Retina (tissue), 1 donor: ENCODE measurements at places on chromosomes 7 and 10.

GRCh38 chr10:62024026-62024701 is 122.7 kb downstream of the ARID5B start:
- DNase-seq = no peak

DNA sequence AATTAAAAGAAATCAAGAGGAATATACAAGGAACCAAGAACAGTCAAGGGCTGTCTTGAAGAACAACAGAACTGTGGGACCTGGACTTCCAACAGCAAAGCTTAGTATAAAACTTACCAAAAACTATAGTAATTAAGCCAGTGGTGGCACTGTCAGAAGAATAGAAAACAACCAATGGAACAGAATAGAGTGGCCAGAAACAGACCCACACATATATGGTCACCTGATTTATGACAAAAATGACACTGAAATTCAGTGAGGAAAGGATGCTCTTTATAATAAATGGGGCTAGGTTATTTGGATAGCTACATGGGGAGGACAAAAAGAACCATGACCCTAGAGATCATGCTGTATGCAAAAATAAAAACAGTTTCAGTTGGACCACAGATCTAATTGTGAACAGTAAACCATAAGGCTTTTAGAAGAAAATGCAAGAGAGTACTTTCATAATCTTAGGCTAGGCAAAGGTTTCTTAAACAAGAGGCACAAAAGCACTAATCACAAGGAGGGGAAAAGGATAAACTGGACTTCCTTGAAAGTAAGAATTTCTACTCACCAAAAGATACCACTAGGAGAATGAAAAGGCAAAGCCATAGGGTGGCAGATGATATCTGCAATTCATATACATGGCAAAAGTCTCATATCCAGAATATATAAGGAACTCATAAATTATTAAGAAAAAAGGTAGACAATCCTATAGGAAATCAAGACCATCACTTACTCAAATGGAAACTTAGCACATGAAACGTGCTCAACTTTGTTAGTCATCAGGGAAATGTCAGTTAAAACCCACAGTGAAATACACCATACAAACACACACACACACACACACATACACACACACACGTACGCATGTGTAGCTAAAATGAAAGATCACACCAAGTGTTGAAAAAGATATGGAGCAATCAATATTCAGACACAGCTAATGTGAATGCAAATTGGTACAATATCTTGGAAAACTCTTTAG is 20.8 kb downstream of the HYCC1 start:
- DNase-seq = no peak

GRCh38 chr10:122854648-122855047 is 9.0 kb upstream of the CUZD1 start:
- no peak for DNase-seq

GRCh38 chr7:31134246-31135188 is 82.4 kb downstream of the ADCYAP1R1 start:
- DNase-seq = peak; percentile 89

DNA sequence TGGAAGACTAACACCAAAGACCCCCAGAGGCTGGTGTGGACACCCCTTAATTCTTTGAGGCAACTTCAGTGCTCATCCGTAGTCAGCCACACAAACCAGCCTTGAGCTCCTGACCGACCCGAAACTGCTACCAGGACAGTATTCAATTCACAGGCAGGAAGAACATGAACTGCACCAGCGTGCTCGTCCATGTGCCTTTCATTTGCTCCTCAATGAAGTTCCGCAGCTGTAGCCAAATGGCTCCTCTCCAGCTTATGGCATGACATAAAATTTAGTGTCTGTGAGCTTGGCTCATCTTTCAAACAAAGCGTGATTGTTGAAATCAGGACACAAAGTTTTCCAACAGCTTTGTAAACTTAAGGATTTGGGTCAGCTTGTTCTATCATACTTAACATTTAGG is 144.1 kb upstream of the FAM171A1 start:
- DNase-seq = no peak

GRCh38 chr7:70698219-70698832 is 433.6 kb upstream of the GALNT17 start:
- peak; percentile 58 for DNase-seq
